Vagina (tissue), 2 donors: ENCODE measurements at places on chromosomes 7 and 10.

- no peak for DNase-seq
These were observed 62.1 kb downstream of the VWA2 start for GRCh38 chr10:114301177-114301576.

DNA sequence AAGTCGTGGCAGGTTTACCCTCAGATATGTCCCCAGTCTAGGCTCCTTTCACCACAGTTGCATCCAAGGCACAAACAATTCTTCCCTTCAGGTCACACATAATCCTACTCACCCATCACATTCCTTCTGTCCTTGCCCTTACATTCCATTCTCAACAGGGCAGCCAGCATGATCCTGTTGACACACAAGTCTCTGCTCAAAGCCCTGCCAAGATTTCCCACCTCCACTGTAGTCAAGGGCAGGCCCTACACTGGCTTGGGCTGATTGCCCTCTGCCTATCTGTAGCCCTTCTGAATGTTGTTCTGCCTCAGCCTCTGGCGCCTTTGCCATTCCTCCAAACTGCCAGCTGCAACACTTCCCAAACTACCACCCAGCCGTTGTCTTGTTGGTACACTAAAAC lies 187.9 kb upstream of the AKR1E2 start:
- no peak for DNase-seq

GRCh38 chr7:41621953-41622831 lies 80.7 kb downstream of the INHBA start:
- DNase-seq, result no peak

GRCh38 chr10:100652406-100653135 lies 92.8 kb upstream of the PAX2 start:
- DNase-seq, result no peak
